ENCODE measurements at places on chromosomes 16 and 17.
A peak's percentile ranks its signal among the peaks of the same experiment; 100 is the strongest.

DNA sequence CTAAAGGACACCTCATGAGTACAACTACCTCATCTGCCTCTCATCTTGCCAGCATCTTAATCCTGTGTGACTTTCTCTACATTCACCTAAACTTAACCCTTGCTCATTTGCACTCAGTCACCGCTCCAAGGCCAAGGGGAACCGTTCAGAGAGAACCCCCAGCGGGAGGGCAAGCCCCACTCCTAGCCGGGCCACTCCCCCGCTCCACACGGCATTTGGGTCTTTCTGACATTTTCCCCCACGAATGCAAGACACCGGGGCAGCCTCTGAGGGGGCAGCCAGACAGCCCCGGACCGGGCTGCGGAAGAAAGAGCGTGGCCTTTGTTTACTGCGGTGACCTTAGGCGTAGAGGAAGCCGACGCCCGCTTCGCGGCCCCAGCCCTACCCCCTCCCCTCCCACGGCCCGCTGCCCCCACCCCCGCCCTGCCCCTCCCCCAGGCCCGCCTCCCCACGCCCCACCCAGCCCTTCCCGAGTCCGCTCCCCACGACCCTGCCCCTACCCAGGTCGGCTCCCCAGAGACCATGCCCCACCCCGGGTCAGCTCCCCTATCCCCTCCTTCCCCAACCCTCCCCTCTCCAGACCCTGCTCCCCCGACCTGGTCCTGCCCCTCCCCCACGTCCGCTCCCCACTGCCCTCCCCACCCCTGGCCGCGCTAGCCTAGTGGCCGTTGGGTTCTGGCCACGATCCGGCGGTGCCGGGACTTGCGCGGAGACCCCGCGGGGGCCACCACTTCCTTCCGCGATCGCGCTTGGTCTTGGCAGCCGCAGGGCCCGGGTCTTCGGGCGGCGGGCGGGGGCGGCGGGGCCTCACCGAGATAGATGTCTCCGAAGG, 789 bp downstream of the CSNK1D start:
- DNase-seq = no peak

- no peak for DNase-seq
Measured at GRCh38 chr17:18246109-18246725, 12.3 kb downstream of the FLII start.

DNA sequence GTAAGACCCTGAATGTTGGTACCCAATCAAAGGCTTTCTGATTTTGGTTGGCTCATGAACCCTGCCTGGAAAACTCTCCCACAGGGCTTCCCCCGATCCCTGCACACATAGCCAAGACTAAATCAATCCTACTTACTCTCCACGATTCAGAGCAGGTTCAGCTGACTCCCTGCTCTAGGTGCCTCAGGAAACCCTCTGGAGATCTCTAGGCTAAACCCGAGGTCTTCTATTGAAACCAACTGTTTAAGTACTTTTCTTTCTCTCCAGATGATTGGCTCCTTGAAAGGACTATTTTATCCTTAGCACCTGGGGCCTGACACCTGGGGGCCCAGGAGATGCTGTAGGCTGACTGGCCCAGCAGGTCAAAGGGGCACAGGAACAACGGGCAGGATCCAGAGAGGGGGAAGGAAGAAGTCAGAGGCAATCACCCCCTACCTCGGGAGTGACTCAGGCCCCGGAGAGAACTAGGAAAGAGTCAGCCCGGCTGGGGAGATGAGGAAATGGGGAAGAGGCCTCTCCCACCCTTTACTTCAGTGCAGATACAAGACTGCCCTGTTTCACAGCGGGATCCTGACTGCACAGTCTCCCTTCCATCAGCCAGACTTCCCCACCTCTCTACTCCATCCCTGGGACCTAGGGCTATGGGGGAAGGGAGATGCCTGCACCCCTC, 2.0 kb downstream of the TBC1D10B start:
- DNase-seq = peak; percentile 76

GRCh38 chr16:87583453-87584131, 18.7 kb upstream of the JPH3 start:
- no peak for DNase-seq

- DNase-seq = peak; percentile 2
Measured at GRCh38 chr16:70018254-70018653, 67.1 kb downstream of the CLEC18A start.

DNA sequence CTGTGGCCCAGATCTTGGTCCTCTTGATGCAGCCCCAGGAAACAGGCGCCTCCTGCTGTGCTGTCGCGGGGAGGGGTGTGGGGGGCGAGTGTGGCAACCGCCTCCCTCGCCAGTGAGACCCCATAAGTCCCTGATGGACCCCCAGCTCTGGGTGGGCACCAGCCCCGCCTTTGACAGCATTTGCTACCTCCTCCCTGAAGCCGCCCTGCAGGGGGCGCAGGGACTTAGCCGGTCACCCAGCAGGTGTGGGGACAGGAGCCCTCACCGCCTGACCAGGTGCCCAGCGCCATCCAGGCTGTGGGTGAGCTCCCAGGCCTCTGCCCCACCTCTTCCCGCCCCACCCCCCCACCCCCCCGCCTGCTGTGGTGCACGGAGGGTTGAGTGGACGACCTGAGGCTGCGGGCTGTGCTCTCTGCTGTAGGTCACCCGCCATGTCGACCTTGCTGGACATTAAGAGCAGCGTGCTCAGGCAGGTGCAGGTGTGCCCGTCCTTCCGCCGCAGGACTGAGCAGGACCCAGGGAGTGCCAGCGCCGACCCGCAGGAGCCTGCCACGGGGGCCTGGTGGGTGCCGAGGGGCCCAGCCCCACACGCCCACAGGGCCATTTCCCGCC, 4.8 kb downstream of the BAIAP3 start:
- DNase-seq = no peak

- DNase-seq = no peak
Measured at GRCh38 chr17:39679521-39680192, 8.2 kb downstream of the PGAP3 start.

DNA sequence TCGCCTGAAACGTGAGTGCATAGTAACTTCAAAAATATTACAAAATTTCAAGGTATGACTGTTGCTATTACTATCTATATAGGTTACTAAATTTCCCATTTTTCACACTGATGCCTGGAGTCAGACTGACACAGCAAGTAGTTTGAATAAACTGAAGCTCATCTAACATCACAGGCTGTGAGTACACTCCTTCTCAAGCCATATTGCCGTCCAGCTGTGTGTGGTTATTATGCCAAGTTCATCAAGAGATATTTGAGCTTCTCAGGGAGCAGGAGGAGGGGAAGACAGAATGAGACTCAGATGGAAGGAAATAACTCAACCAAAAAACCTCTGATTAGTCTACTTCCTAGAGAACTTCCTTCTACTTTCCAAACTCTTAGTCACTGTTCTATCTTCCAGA, 473.9 kb downstream of the TOX3 start:
- DNase-seq = no peak

- no peak for DNase-seq
Measured at GRCh38 chr17:26818736-26819135, 475.2 kb upstream of the WSB1 start.

- DNase-seq = no peak
Measured at GRCh38 chr16:47079860-47080259, 63.9 kb downstream of the NETO2 start.

- DNase-seq = no peak
Measured at GRCh38 chr16:49755716-49756505, 100.0 kb downstream of the ZNF423 start.

DNA sequence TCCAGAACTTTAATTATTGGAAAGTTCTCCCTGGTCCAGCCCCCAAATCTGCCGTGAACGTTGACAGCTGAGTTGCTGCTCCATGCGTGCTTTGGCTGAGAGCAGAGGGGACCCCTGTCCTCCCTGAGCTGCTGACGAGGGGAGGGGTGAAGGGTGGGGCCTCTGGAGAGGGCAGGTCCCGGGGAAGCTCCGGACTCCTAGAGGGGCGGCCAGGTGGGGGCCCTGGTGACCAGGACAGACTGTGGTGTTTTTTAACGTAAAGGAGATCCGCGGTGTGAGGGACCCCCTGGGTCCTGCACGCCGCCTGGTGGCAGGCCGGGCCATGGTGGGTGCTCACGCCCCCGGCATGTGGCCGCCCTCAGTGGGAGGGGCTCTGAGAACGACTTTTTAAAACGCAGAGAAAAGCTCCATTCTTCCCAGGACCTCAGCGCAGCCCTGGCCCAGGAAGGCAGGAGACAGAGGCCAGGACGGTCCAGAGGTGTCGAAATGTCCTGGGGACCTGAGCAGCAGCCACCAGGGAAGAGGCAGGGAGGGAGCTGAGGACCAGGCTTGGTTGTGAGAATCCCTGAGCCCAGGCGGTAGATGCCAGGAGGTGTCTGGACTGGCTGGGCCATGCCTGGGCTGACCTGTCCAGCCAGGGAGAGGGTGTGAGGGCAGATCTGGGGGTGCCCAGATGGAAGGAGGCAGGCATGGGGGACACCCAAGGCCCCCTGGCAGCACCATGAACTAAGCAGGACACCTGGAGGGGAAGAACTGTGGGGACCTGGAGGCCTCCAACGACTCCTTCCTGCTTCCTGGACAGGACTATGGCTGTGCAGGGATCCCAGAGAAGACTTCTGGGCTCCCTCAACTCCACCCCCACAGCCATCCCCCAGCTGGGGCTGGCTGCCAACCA, at the start of gene MC1R:
Gene MC1R, plus strand, starts transcription at position 410 of the 895 bp plus-strand sequence. Its CDS starts 397 bp downstream, at position 807.
- DNase-seq = no peak

DNA sequence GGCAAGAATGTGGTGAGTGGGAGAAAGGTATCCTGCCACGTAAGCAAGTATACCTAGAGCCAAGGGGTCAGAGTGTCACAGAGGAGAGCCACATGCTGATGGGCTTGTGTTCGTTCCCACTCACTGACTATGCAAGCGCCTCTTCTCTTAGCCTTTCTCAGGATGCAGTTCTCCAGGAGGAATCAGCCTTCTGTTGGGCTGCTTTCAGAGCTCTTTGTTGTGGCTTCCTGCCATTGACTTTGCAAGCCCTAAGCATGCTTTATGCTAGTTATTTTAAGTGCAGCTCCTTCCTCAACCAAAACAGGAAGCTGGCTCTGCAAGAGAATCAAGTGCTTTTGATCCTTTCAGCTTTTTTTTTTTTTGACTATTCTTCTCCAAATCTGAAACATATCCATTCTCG, 66.6 kb downstream of the SIAH1 start:
- DNase-seq = no peak

- peak; percentile 92 for DNase-seq
Measured at GRCh38 chr17:57861000-57861789, 11.4 kb upstream of the MRPS23 start.

DNA sequence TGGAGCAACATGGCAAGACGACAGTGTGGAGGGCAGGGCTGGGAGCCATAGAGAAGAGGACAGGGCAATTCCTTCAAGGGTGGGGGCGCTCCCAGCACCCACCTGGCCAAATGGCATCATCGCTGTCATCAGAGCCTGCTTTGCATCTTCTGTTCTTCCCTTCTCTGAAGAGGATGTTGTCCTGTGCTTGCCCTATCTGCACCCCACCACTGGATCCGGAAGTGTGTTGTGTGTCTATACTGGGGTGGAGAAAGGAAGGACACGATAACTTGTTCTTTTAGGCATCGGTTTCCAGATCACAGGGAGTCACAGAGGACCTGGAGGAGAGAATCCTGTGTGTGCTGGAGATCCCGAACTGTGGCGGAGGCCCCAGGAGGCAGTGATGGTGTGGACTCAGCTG, 25.7 kb upstream of the ANKRD40CL start:
- DNase-seq = no peak

Data from H54 (cell line).